ENCODE measurements at places on chromosomes 3 and 15. TPM values are rescaled to one million over a fixed set of nuclear protein-coding genes. Genes with fewer than 3 reads are reported as not detected.

Gene CISH
- polyA plus RNA-seq = 22.6 TPM

DNA sequence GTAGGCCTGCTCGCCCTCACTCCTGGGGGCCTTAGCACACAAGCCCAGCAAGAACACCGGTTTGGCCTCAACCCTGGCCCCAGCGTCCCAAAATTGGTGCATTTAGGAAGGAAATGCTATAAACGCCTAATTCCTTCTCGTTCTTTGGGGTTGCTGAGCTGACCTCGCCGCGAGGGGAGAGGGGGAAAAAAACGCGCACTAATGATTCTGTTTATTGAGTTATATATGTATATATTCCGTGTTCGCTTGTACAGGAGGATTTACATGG lies 3.9 kb downstream of the FEZF2 start:
- no peak for DNase-seq

GRCh38 chr3:102144063-102144462 lies 290.8 kb upstream of the ZPLD1 start:
- DNase-seq = no peak

- DNase-seq = no peak
Measured at GRCh38 chr3:154144825-154145465, 23.8 kb downstream of the ARHGEF26 start.

Gene RETNLB
- not detected for polyA plus RNA-seq

- no peak for DNase-seq
Measured at GRCh38 chr15:62783303-62783957, 259.1 kb upstream of the TPM1 start.

DNA sequence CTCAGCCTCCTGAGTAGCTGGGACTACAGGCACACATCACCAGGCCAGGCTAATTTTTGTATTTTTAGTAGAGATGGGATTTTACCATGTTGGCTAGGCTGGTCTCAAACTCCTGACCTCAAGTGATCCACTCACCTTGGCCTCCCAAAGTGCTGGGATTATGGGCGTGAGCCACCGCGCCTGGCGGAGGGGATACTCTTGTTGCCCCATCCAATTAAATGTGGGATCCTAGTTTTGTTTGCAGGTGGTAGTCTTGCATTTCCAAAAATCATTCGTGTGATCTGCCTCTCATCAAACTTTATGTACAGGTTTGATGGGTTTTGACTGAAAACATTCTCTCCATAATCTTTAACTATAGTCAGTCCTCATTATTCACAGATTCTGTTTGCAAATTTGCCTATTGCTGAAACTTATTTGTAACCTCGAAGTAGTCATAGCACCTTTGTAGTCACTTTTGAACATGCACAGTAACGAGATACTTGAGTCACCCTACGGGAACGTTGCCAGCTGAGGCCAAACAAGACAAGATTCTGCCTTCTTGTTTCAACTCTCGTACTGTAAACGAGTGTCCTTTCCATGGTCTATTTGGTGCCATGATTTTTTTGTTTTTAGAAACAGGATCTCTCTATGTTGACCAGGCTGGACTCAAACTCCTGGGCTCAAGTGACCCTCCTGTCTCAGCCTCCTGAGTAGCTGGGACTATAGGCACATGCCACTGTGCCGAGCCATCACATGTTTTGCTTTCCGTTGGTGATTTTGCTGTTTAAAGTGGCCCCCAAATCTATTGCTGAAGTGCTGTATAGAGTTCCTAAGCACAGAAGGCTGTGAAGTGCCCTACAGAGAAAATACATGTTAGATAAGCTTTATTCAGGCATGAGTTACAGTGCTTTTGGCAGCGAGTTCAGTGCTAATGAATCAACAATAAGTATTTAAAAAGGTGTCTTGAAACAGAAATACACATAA lies 8.1 kb upstream of the MAPK6 start:
- DNase-seq = no peak

All from right lung (tissue), 10 donors.